ENCODE measurements at places on chromosomes 5 and 9. TPM values are rescaled to one million over a fixed set of nuclear protein-coding genes. Genes with fewer than 3 reads are reported as not detected.

OR4F3 gene
- 0.20 TPM for total RNA-seq

ANKRD34B gene
- total RNA-seq = not detected

FGF10 gene
- 2.2 TPM for total RNA-seq

GARIN3 gene
- total RNA-seq = not detected

MYMK gene
- not detected for total RNA-seq

ZNG1C gene
- 19.3 TPM for total RNA-seq

SHISAL2B gene
- total RNA-seq = not detected
